ENCODE measurements at places on chromosomes 3 and 15.

DNA sequence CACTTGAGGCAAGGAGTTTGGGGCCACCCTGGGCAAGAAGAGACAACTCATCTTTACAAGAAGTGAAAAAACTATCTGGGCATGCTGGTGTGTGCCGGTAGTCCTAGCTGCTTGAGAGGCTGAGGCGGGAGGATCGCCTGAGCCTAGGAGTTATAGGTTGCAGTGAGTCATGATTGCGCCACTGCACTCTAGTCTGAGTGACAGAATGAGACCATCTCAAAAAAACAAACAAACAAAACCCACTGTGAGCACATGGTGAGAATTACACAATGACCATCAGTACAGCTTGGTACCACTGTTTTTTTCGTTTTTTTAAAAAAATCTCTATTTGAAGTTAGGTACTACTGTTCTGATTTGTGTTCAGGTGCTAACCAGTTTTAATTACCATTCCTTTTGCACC, 13.6 kb downstream of the VPS39 start:
- no peak for DNase-seq

- DNase-seq: no peak
These were observed 151.9 kb downstream of the CADPS start for GRCh38 chr3:62723166-62723913.

GRCh38 chr3:126889276-126890201, 93.4 kb upstream of the PLXNA1 start:
- no peak for DNase-seq

GRCh38 chr3:39423436-39423970, 17.0 kb downstream of the RPSA start:
- no peak for DNase-seq

DNA sequence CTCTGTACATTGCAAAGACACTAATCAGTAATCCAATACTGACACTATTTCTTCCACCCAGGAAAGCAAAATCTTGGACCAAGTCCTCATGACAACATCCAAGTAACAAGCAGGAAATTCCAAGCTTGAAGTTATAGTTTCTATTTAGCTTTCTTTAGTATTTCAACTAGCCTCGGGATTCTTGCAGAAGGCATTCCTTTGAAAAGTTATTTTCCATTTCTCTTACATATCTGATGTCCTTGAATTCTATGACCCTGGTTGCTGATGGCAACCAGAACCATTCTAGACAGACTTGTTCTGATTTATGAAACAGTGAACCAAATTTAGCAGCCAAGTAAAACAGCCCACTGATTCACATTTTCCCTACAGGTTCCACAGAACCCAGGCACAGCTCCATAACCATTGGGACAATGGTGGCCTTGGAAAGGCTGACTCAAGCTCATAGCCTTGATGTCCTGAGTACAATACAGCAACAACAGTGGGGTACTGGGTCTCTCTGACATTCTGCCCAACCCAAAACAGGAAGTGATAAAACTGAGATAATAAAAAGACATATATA, 26.5 kb downstream of the P3H2 start:
- no peak for DNase-seq

DNA sequence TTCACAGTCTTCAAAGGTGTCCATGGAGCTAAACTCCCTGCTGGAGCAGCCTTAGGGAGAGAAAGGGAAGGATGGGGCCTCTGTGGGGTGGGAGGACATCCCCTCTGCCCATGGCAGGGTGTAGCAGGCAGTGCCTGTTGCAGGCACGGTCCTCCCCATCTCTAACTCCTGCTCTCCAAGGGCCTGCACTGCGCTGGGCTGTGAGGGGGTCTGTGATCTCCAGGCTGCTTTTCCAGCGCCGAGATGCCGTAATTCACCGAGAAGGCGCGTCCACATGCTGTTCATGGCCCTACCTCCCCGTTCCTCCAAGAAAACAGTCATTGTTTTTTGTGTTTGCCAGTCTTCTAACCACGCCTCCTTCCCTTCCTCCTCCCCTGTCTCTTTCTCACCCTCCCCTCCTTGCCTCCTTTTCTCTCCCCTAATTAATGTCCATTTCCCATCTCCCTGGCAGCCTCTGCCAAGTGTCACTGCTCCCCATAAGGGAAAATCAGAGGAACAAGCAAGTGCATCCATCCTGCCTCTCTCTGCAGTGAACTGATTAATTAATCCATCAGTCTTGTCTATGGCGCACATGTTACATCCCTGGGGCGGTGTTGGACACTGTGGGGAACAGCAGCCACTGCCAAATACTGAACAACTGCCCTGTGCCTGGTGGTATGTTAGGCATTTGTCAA, 17.7 kb upstream of the LAMP3 start:
- DNase-seq: no peak

All from activated naive CD4-positive, alpha-beta T cell treated with anti-CD3 and anti-CD28 coated beads, Interleukin-2, amount 50 U/mL, for 72 hours (primary cell).